ENCODE measurements at places on chromosomes 4 and X.
A peak's percentile ranks its signal among the peaks of the same experiment; 100 is the strongest.

GRCh38 chr4:4575284-4576211, 33.7 kb upstream of the STX18 start:
- peak; percentile 4 for DNase-seq

- DNase-seq = no peak
Measured at GRCh38 chr4:1405636-1406393, 427 bp downstream of the NKX1-1 start.

DNA sequence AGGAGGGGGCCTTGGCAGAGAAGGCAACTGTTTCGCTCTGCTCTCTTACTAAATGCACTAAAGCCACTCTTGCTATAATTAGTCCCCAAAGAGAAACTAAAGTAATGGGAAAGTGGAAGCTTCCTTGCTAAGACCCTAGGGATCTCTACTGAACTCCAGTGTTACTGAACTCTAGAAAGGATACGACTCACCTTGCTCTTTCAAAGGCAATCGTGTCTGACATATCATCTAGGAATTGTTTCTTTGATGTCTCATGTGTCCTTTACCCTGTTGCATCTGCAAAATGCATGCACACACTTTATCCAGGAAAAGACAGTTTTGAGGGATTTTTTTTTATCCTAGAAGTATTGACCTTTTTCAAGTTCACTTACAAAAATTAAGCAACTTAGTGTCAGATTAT, 148.1 kb upstream of the FAM9B start:
- DNase-seq = no peak

- no peak for DNase-seq
Measured at GRCh38 chr4:7956934-7957656, 17.4 kb upstream of the AFAP1 start.

GRCh38 chrX:22110729-22111494, 78.8 kb downstream of the PHEX start:
- DNase-seq = no peak
